Amniotic stem cell (primary cell): ENCODE measurements at places on chromosomes 5 and 9.
A peak's percentile ranks its signal among the peaks of the same experiment; 100 is the strongest.

DNA sequence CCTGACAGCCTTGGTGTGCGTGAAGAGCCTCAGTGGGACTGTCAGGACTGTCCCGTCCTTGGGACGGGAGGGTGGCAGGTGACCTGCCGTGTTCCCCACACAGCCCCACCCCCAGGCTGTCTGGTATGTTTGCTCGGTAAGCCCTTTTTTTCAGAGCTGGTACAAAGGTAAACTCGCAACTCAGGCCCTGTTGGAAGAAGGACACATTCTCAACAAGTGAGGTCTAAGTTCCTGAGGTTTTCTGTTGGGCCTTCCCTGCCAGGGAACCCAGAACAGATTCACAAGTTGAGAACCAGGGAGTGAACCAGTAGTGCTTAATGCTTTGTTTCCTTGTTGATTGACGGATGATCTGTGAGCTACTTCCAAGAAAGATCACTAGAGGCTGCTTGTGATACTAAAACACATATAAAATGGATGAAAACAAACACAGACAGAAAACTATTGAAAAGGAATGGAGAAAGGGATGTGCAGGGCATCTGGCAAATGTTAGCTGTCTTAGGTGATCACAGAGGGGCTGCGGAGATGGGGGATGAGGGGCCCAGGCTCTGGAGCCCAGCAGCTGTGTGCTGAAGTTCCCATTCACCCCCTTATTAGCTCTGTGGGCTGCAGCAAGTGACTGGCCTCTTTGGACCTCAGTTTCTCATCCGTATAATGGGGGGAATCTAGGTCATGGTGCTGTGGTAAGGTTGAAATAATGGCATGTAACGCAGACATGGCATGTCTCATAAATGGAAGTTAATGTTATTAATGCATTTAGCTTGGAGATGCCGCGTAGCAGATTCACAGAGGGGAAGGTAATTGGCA lies 2.7 kb downstream of the NDST1 start:
- no peak for DNase-seq

GRCh38 chr9:72997387-72997995 lies 44.6 kb upstream of the ALDH1A1 start:
- no peak for DNase-seq

DNA sequence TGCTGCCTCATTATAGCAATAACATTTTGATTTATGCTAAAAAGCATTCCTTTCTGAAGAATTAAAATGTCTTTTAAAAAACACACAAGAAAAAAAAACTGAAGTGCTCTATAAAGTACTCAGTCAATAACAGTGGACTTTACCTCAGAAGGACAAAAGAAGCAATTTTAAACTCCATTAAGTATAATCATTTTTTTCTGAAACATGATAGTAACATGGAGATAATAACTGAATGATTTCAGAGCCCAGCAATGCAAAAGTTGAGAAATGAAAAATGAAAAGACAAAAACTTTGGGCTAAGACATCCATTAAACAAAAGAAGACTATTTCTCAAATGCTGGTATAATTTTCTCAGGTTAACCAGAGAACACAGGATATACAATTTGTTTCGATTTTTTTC lies 78.7 kb downstream of the RFX3 start:
- DNase-seq, result no peak

- DNase-seq, result no peak
These were observed 182.8 kb downstream of the SPOCK1 start for GRCh38 chr5:137316346-137316736.

DNA sequence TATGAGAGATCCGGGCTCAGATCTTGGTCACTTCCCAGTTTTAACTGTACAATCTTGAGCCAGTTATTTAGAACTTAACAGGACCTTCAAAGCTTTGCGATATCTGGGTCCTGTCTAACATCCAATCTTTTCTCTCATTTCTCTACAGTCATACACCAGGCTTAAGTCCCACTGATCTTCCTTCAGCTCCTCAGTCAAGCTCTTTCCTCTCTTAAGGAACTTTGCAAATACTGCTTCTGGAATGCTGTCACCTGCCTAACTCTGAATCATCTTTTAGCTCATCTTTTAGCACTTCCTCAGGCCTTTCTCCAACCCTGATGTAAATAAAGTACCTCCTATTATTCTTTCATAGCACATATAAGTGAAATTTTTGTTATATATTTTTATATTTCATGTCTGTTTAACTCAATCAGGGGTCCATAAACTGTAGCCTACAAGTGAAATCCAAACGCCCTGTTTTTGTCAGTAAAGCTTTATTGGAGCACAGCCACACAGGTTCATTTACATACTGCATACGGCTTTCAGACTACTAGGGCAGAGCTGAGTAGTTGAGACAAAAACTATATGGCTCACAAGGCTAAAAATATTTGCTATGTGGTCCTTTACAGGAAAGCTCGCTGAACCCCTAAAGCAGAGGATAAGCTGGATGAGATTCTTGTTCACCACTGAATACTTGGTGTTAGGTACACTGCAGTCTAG lies 63.5 kb downstream of the MEF2C start:
- DNase-seq, result no peak

DNA sequence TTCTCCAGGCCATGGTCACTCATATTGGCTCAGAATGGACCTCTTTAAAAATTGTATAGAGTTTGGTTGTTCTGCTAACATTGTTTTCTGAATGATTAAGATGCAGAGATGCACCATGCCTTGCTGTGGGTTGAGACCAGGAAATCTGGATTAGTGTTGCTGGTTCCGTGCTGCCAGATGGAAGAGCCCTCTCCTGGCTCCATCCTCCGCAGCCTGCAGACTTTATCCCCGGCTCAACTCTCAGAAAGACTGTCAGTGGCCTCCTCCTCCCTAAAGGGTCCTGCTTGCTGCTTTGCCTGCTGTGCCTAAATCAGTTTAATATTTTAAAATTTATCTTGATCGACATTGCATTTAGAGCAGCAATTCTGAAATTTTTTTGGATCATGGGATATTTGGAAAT lies 196.7 kb downstream of the TENT4A start:
- DNase-seq, result no peak

- DNase-seq, result no peak
These were observed 209.3 kb downstream of the SPOCK1 start for GRCh38 chr5:137289856-137290255.

GRCh38 chr9:87271696-87272477 lies 225.8 kb upstream of the DAPK1 start:
- DNase-seq, result no peak

DNA sequence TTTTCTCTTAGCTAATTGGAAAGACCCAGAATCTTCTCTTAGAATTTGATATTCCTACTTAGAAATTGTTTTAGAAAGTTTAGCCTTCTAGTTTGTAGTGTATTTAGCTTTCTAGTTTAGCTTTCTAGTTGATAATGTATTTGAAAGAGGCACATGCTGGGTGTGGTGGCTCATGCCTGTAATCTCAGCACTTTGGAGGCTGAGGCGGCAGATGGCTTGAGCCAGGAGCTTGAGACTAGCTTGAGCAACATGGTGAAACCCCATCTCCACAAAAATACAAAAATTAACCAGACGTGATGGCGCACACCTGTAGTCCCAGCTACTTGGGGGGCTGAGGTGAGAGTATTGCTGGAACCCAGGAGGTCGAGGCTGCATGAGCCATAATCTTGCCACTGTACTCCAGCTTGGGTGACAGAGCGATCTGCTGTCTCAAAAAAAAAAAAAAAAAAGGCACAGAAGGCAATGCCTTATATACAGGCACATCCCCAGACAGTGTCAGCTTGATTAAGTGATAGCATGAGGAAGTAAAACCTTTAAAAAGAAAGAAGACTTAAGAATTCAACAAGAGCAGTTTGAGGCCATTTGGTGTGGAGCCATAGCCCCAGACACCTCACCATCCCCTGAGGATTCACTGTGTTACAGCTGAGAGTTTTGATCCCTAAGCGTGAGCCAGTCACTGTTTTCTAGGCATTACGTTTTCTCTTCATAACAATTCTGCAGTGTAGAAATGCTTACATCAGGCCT lies 34.6 kb downstream of the ZSWIM6 start:
- no peak for DNase-seq

DNA sequence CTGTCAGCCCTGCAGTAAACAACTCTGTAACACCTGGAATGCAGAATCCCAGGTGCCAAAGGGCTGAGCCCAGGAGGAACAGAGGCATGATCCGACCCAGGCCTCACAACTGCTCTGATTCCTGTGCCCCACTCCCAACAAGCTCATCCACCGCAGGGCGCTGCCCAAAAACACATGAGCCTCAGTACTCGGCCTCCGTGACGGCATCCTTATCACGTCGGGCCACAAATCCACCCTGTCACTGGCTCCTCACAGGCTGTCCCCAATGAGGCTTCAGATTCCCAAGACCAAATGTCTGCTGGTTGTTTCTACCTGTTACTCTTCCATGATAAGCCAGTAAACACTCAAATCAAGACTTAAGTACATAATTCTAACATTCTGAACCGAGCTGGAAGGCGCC lies 15.2 kb downstream of the QSOX2 start:
- no peak for DNase-seq

DNA sequence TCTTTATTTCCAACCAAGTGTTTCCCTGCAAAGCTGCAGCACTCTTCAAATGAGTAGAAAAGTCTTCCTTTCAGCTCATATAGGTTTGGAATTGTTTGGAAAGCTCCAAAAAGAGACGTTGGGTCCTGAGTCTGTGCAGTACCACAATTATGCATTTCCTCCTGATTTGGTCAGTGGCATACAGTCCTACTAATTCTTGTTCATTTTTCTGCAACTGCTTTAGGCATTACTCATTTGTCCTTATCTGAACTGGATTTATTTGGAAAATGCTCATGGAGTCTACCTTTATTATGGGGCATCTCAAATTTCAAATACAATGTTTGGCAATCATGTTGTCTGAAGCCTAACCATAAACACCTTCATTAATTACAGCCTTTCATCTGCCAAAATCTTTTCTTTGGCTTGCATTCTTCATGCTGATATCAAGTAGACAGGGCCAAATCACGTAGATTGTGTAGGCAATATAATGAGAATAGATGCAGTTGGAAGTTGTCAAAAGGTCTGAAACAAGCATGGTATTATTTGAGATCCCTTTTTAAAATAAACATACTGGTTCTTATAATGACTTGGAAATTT lies 232.8 kb downstream of the TLE1 start:
- DNase-seq, result peak; percentile 20

DNA sequence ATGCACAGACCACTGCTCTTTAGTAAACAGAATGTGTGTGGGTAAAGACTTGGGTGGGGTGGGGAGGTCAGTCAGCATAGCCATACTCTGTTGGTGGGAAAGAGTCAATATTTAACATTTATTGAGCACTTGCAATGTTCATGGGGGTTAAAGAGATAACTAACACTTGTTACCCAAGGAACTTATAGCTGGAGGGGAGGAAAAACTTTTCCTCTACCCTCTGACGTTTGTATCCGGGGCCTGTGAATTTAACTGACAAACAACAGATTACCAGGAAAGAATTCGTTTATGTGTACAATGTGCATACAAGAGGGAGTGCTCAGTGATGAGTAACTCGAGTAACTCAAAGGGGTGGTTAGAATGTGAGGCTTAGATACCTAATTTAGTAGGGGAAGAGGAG lies 6.8 kb upstream of the CLINT1 start:
- DNase-seq, result peak; percentile 36

- DNase-seq, result no peak
These were observed 69.9 kb downstream of the ACTBL2 start for GRCh38 chr5:57412680-57413079.

DNA sequence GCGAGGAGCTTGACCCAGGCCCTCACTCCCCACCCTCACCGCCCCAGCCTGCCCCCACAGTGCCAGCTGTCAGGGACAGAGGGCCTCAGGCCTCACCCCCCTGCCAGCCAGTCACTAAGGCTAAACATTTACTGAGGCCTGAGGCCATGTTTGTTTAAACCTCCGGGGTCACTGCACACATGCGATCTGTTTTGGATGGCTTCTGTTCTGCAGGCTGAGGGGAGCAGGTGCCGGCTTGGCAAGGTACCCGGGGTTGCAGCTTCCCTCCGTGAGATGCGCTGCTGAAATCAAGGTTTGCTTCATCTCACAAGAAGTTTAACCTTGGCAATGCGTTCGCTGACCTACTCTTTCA lies 103.3 kb upstream of the BOD1 start:
- DNase-seq, result no peak

DNA sequence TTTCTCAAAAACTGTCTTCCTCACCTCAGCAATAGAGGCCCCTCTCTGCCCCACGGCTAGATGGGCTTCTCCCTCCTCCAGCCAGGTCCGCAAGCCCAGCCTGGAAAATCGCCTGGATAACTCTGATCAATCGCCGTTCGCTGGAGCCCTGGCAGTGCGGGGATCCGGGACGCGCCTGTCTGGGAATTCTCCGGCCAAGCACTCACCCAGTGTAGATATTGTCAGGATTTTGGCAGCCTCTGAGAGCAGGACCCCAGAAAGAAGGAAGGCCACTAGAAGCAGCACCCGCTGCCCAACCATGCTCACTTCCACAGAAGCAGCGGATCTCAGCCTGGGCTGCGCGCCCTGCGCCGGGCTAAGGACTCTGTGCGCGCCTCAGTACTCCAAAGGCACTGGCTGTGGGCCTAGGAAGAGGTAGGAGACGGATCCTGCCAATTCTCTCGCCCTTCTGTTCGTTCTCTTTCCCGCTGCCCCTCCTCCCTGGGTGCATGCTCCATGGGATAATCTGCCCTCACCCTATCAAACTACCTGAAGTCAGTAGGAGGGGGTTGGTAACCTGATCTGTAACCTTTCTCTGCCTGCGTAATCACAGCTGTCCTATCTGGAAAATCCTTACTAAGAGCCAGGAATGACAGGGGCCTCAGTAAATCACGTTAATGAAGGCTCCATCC lies at the start of gene UGT3A1:
TSS of gene UGT3A1 (minus strand) at position 450 of the 671 bp plus-strand sequence. CDS start at position 300, 150 bp downstream.
- no peak for DNase-seq

GRCh38 chr5:108753877-108754276 lies 6.2 kb downstream of the FER start:
- DNase-seq, result no peak

GRCh38 chr5:33232731-33233505 lies 207.8 kb upstream of the TARS1 start:
- no peak for DNase-seq

GRCh38 chr5:54440456-54440893 lies 15.0 kb upstream of the HSPB3 start:
- no peak for DNase-seq

DNA sequence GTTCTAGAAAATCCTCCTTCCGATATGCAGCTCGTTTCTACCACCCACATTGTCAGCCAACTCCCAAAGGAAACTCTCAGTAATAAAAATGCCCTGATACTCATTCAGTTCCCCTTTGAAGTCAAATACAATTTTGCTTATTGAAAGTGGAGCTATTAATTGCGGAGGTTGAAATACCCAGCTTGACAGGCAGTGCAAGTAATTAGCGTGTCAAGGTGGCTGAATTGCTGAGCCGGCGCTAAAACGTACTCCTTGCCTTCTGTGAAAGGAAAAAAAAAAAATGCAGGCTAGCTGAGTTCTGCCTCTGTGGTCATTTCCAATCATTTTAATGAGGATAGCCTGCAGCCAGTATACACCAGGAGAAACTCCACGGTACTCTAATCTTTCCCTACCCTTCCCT lies 165.5 kb downstream of the RORB start:
- no peak for DNase-seq

DNA sequence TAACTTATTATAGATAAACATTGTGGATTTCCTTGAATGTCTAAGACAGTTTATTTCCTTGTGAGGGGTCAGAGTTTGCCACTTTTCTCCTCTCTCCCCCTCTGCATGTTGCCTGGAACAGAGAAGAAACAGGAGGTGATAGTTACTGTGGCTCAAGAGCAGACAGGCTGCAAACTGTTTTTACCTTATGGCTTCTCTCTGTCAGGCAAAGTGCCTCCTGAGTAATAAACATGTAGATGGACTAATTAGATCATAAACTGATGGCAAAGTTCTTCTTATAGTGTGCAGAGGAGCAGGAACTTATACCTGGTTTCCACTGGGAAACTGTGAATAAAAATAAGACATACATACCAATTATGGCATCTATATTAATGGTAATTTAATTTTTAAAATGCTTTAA lies 133.1 kb upstream of the CDH12 start:
- DNase-seq, result no peak
